ENCODE measurements at places on chromosomes 11 and 22.

- no peak for DNase-seq
Measured at GRCh38 chr11:132112846-132113245, 742.4 kb downstream of the NTM start.

DNA sequence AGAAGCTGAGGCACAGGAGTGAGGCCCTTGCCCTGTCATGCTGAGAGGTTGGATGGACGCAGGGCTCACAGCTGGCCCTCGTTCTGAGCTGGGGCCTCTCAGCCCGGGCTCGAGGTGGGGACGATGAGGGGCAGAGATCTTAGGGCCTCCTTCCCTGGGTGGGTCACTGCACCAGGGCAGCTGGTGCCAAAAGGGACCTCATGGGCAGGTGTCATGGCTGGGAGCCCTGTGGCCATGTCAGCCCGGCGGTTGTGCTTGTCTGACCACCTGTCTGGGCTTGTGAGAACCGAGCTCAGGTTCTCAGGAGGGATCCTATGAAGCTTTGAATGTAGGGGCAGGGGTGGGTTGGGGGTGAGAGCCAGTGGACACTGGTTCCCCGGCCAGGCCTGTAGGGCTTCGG is 1.8 kb upstream of the MUC6 start:
- no peak for DNase-seq

GRCh38 chr11:1983601-1983961 is 14.1 kb downstream of the H19 start:
- DNase-seq, result no peak

GRCh38 chr11:10302359-10302743 is 2.5 kb upstream of the ADM start:
- DNase-seq, result no peak

DNA sequence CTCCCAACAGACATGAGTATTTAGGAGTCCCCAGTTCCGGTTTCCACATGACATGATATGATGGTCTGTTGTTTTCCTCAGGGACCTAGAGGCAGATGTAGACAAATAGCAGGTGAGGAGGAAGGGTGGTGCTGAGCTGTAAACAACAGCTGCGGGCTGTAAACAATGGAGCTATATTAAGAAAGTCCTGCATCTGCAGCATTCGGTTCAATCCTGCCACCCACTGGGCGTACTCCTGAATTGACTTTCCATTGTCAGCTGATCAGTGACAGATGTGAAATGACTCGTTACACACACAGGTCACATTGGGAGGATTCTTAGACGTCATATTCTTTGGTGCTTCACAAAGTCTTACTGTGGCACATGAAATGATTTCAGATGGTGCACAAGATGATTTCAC is 26.8 kb upstream of the RAG1 start:
- no peak for DNase-seq

DNA sequence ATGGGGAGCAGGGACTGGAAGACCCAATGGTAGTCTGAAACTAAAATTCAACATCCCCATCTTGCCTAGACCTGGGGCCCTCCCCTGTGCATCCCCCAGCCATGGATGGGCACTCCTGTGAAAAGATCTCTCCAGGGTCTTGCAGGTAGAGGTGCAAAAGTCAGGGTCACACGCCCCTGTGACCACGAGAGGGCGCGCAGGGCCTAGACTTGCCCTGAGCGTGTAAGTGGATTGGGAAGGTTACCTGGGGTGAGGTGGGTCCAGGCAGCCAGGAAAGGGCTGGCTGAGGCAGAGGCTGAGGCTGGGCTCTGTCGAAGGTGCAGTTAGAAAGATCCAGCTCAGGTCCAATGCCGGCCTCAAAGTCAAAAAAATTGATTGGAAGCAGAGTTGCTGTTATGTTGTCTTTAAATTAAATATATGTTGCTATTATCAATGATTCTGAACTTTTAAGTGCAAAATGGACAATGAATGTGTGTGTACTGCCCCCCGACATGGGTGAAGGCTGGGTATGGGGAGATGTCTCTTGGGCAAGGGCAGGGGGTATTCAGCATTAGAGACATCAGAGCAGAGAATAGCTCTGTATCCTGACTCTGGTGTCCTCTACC is 4.8 kb upstream of the POU2F3 start:
- DNase-seq, result no peak

DNA sequence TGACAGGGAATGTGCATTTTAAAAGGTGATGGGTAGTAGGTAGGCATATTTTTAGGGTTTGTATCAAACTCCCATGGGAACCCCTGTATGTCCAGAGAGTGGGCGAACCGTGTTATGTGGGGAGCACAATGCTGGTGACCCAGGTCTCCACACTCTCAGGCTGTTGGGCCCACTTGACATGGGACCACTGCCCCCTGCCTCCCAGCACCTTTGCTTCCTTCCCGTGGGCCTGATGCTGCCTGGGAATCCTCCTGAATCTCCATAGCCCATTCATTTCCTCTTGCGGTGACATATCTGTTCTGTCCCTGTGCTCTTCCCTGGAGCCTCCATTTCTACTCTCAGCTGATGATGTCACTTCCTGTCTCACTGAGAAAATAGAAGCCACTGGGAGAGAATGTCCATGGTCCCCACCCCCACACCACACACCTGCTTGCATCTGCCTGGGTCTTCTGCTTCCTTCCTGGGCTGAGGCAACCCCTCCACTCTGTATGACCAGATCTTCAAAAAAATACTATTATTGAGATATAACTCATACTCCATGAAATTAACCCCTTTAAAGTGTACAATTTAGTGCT is 55.8 kb upstream of the THY1 start:
- no peak for DNase-seq

DNA sequence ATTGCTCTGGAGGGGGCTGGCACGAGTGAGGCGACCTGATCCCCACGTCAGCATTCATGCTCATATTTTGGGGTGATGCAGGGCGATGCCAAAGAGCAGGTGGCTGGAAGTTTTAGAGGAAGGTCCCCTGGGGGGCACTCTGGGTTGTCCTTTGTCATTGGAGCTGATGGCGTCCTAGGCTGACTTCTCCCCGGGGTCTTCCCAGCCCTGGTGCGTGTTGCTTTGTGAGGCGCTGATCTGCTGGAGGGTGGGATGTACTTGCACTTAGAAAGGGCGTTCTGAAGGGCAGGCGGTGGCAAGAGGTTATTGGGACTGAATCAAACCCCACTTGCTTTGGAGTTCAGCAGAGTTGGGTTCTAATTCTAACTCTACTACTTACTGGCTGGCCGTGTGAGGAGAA is 313.3 kb downstream of the NTM start:
- DNase-seq, result no peak

- no peak for DNase-seq
Measured at GRCh38 chr11:14184028-14184940, 174.7 kb downstream of the RRAS2 start.

DNA sequence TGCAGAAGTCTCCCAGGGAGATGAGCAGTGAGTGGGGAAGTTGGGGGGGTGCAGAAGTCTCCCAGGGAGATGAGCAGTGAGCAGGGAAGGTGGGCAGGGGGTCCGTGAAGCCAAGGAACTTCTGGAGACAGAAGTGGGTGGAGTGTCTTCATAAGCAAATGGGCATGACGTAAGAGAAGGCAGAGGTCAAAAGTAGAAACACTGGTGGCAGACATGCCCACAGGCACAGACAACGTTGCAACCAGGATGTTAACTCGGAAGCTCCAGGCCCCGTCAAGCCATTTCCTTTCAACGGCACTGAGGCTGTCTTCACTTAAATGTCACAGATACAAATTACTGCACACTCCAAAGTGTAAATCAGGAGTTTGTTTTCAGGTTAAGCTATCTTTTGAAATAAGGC is 186.1 kb downstream of the SHANK2 start:
- no peak for DNase-seq

DNA sequence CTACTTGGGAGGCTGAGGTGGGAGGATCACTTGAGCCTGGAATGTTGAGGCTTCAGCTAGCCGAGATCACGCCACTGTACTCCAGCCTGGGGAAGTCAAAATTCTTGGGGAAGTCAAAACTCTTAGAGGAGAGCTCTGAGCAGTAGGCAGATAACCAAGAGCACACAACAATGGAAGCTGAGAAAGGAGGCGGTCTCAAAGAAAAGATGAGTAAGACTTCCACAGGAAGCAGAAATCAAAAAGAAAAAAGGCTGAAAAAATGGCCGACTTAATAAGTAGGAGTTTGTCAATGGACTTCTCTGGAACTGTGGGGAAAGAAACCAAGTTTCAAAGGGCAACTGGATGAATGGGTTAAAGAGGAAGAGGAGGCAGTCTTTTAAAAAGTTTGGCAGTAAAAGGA is 32.1 kb downstream of the RAB30 start:
- no peak for DNase-seq

DNA sequence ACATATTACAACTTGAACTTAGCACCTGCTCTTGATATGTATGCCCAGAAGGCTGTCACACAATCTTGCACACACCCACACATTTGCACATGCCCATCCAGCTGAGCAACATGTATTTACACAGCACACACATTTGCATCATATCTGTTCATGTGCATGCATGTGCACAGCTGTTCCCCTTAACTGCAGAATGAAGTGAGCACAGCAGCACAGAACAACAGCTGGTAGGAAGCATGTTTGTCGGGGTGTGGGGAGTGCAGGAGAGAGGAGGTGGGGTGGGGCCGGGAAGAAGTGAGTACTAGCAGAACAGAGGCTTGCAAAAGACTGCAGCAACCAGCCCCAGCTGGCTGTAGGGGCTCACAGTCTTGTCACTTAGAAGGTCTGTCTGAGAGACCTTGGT is 296.5 kb downstream of the KIRREL3 start:
- no peak for DNase-seq

DNA sequence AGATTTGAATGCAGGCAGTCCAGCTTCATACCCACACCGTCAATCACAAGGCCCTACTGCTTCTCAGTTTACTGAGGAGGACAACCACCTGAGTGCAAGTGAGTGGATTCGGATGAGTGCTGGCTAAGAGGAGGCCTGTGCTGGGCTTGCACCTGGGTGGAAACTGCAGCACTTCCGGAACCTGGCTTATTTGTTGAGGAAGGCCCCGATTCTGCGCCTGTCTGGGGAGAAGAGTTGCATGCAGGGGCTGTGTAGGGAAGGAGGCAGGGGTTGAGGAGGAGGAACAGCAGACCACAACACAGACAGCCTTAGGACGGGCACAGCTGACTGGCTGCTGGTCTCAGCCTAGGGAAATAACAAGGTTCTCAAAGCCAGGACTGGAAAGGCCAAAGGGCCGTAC is 20.8 kb downstream of the ABTB2 start:
- DNase-seq, result no peak

GRCh38 chr11:63592975-63593395 is 21.2 kb downstream of the PLAAT3 start:
- DNase-seq, result no peak

GRCh38 chr22:32917577-32918354 is 116.3 kb downstream of the TIMP3 start:
- DNase-seq, result no peak

GRCh38 chr22:41417622-41418390 is 28.8 kb downstream of the TOB2 start:
- peak; percentile 32 for DNase-seq

- no peak for DNase-seq
Measured at GRCh38 chr22:41927813-41928212, 1.2 kb upstream of the TNFRSF13C start.

GRCh38 chr22:45997077-45997776 is 20.3 kb upstream of the WNT7B start:
- no peak for DNase-seq

- DNase-seq, result no peak
Measured at GRCh38 chr11:43797337-43797736, 83.3 kb upstream of the ALKBH3 start.

- DNase-seq, result no peak
Measured at GRCh38 chr11:131693756-131694155, 323.3 kb downstream of the NTM start.

DNA sequence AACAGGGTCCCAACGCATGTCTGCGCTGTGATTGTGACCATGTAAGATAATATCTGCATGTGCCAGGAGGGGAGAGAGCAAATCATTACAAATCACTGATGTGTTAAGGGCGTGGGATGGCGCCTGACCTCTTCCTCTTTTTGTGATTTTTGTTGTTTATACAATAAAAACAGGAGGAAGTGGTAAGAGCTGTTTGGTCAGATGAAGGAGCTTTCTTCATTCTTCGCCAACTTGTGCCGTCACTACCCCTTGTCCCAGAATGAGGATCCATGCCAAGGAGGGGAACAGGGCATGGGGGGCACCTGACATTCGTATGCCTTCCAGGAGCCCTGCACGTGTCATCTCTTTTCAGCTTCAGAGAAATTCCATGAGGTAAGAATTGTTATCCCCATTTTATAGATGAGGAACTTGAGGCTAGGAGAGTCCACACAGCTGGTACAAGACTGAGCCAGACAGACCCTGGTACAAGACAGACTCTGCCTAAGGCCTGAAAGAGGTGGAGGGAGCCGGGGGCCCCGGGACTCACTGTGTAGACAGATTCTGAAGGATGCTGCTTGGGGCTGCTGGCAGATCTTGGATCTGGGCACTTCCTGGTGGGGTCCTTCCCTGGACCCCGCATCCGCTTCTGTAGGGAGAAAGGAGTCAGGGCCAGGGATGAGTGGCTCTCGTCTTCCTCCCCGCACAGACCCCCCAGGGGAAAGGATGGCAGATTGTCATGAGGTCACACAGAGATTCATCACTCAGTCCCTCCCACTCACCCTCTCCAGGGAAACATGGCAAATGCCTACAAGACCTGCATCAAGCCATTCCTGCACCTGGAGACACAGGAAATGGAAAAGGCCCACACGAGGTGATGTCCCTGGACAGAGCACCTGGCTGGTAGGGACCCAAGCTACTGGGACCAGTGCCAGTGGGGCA is 34.6 kb downstream of the NFAM1 start:
- no peak for DNase-seq

DNA sequence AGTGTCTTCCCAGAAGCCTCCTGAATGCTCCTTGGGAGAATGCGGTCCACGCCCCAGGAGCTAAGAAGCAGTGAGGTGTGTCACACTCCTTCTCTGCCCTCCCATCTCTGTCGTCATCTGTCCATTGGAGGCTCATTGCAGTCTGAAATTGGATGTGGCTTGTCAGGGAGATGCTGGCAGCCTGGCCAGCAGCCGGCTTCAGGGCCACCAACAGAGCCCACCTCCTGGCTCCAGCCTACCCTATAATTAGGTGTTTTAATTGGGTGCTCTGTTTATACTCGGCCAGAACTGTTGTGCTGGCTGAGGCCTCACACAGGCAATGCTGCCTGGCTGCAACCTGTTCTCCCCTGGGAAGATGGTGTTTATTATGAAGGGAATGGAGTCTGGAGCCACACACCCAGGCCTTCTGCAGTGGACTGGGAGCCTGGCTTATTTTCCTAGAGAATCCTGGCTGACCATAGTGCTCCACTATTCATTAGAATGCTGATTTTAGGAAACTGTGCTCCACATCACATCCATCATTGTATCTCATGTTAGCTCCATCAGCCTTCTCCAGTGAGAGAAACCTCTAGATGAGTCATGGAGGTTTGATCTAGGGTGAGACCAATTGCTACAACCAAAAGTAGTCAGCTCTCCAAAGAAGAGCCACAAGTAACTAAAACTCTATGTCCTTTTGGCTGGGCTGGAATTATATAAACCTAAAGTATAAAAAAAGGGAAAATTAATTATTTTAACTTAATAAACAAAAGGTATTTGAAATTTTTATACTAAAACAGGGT is 86.8 kb upstream of the CRTAM start:
- DNase-seq, result no peak

Measured in cortex of kidney (tissue), 1 donor.